ENCODE measurements at places on chromosomes 11 and 22. TPM values are rescaled to one million over a fixed set of nuclear protein-coding genes. Genes with fewer than 3 reads are reported as not detected.
A peak's percentile ranks its signal among the peaks of the same experiment; 100 is the strongest.

The SLC22A8 gene
- 0.04 TPM for polyA plus RNA-seq

The TRIM48 gene
- not detected for polyA plus RNA-seq

The OR52I2 gene
- polyA plus RNA-seq: not detected

The BIK gene
- polyA plus RNA-seq: 1.5 TPM

GRCh38 chr22:27724157-27724556 is 77.4 kb downstream of the MN1 start:
- no peak for DNase-seq

DNA sequence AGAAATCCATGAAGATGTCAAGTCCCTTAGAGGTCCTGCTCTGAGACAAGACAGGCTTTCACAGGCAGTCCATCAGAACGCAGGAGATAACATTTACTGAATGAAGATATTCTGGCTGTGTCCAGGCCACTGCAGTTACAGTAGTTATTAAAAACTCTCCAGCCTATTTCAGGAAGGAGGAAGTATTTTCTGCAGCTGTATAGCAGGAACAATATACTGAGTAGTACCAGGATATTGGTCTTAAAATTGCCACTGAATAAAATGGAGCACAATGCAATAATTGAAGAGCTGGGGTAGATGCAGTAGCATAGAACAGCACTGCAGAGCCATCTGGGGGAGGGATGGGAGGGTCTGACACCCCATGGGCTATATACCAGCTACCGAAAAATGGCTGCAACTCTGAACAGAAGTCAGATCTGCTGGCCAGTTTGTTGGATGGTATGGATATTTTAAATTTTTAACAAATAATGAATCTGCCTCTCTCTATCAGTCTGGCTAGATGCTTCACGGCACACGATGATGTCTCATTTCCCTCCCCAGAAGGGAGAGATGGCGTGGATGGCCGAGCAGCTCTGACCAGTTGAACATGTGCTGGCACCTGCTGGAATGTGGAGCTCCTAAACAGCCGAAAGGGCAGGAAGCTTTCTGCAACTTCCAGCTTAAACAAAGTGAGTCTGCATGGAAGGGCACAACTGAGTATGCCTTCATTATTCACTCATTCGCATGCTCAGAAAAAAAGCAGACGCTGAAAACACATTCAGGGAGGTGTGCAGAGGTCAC is 342.1 kb upstream of the SYN3 start:
- no peak for DNase-seq

- DNase-seq: no peak
Observed at GRCh38 chr11:21896746-21897602, 295.9 kb upstream of the ANO5 start.

DNA sequence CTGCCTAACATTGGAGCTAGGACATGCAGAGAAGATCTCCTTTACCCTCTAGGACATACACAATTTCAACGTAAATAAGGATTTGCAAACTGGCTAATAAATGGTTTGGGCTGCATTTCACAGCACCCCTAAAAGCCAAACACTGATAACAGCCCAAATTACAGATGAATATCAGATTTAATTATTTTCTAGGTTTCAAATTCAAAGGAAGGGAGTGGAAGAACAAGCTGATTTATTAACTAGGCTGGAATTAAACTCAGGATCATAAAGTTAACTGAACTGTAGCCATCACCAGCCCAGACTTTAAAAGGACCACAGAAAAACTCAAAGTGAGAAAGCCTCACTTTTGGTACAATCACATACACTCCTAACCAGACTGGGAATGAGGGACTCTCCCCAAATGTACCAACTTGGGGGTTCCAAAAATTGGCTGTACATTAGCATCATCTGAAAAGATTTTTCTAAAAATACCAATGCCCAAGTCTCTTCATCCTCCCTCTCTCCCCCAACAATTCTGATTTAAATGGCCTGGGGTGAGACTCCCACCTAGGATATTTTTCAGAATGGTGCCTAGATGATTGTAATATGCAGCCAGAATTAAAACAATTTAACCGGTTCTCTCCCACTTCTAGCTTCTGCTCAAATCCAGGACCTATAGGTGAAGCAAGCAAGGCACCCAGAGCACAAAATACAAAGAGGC is 43.5 kb downstream of the SYTL2 start:
- no peak for DNase-seq

- no peak for DNase-seq
Observed at GRCh38 chr11:44670794-44671193, 56.0 kb upstream of the TSPAN18 start.

DNA sequence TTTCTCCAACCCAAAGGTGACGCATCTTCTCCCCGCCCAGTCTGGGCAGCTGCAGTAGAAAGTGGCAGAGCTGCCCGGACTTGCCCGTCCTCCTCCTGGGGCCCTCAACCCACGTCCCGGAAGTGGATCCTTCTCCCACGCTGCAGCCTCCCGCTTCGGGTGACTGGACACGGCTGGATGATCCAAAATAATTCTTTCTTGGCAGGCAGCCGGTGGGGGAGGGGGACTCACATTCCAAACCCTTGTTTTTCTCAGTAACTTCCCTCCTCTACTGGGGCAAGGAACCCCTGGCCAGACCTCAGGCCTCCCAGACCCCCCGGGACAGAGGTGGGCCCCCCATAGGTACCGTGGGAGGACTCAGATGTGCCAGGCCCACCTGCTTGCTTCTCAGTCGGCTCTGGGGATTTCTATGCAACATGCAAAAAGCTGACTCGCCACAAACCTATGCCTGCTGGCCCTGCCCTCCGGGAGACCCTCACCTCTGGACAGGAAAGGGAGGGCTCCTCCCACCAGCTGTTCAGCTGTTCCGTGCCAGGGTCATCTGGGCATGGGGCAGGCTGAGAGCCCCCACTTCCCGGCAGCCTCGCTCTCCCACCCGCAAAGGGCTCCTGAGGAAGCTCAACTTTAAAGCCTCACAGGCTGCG is 1.4 kb downstream of the PLXNB2 start:
- peak; percentile 78 for DNase-seq

DNA sequence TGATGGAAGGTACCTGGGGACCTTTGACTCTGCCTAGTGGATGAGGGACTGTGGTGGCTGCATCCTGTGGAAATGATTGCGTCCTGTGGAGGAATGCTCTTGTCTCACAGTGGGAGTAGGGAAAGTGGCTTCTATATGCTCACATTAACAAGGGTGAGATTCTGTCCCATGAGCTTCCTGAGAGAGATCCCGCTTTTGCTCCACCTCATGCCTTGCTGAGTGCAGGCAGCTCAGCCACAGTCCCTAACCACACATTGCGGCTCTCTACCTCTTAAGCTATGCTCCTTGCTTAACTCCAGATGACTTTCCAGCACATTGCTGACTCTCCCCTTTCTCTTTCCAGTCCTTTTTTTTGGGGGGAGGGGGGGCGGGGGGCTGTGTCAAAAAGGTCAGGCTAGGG is 45.0 kb downstream of the TEAD1 start:
- no peak for DNase-seq

DNA sequence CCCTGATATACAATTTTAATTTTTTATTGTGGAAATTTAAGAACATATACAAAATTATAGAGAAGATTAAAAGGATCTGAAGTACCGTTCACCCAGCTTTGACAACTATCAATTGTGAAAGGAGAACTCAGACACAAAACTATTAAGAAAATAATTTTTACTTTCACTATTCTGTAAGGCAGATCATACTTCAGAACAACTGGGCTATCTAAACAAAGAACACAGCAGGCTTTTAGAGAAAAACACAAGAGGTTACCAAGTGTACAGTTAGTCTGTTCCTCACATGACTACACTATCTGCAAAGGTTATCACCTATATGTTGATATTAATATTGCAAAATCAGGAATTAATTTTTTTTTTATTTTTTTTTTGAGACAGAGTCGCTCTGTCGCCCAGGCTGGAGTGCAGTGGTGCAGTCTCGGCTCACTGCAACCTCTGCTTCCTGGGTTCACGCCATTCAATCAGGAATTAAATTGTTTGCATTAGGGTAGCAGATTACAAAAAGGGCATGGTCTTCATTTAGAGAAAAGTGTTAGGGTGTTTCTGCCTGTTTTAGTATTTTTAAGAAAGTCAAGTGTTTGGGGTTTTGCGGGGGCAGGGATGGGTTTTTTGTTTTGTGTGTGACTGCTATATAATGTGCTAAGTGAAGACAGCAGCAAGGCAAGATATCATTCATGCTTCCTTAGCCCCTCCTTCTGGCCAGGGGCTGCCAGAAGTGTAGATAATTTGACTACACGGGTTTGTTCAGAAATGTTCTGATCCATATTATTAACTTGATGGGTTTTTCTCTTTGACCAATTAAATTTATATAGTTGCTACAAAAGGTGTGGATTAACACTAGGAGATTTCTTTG is 27.6 kb upstream of the SIK2 start:
- DNase-seq: no peak

DNA sequence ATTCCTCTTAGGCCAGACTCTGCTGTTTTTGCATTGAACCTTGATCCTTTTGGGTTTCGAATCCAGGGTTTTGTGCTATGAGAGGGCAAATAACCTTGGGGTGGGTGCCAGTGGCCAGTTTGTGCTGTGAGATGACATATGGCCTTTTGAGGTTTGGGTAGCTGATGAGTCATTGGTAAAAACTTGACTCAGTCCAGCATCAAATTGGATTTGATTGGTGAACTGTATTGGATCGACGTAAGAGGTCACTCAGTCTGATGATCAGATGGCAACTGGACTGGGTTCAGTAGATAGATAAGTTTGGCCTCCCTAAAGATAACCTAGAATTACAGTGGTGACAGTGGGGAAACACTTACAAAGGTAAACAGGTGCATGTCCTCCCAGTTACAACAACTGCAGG is 41.0 kb upstream of the XKR3 start:
- no peak for DNase-seq

GRCh38 chr11:121889186-121889585 is 226.8 kb downstream of the BLID start:
- DNase-seq: no peak

GRCh38 chr11:3880724-3881123 is 25.3 kb downstream of the STIM1 start:
- no peak for DNase-seq

GRCh38 chr11:25242928-25243327 is 746.1 kb downstream of the LUZP2 start:
- DNase-seq: no peak

GRCh38 chr11:74923125-74923524 is 25.8 kb downstream of the XRRA1 start:
- DNase-seq: no peak

- no peak for DNase-seq
Observed at GRCh38 chr11:363948-364761, 5.1 kb upstream of the B4GALNT4 start.

GRCh38 chr22:50711446-50712340 is 26.3 kb upstream of the ACR start:
- no peak for DNase-seq

DNA sequence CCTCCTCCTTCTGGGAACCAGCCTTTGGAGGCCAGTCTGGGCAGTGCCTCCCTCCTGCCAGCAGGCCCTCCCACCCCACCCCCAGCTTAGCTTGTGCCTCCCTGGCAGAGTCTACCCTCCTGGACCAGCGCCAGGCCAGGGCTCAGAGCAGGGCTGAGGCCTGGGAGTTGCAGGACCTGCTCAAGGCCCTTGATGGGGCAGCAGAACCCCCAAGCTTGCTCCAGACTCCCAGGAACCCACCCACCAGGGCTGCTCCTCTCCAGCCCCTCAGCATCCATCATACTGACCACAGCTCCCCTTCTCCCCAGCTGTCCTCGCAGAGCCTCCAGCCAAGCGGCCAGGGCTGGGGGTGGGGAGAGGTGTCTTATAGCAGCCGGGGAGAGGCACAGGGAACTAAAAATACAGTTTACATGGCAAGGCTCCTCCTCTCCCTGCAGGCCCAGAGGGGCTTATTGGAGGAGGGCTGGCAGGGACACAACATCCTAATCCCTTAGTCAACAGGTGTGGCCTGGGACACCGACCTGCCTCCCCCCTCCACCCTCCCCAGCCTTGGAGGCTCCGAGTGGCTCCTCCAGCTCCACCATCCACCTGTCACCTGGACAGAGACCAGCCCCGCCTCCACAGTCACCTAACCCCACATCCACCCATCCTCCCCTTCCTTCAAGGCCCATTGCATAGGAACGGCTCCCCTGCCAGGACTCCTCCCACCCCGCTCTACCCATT is 5.2 kb upstream of the MB start:
- DNase-seq: no peak

DNA sequence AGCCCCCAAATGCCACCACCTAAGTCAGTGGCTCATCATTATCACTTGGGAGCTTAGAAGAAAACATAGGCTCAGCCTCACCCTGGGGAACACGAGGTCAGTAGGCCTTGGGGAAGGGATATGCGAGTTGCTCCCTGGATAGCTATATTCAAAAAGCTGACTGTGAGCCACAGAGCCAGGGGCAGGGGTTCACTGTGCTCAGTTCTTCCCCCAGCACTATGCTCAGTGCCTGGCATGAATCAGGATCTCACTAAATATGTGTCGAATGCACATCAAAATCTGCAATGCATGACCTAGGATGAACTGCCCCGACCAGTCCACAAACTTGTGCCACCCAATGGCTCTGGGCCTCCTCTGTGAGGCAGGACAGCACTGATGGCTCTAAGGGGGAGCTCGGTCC is 35.1 kb downstream of the THOC5 start:
- DNase-seq: no peak

- DNase-seq: no peak
Observed at GRCh38 chr22:42273855-42274451, 3.5 kb upstream of the TCF20 start.

- DNase-seq: no peak
Observed at GRCh38 chr11:4919250-4919649, at the start of gene OR51G2. OR51G2 (minus strand) TSS chr11:4919350; CDS start chr11:4915663, 3,687 bp downstream.

- DNase-seq: no peak
Observed at GRCh38 chr11:46049325-46049897, 71.8 kb downstream of the PHF21A start.

DNA sequence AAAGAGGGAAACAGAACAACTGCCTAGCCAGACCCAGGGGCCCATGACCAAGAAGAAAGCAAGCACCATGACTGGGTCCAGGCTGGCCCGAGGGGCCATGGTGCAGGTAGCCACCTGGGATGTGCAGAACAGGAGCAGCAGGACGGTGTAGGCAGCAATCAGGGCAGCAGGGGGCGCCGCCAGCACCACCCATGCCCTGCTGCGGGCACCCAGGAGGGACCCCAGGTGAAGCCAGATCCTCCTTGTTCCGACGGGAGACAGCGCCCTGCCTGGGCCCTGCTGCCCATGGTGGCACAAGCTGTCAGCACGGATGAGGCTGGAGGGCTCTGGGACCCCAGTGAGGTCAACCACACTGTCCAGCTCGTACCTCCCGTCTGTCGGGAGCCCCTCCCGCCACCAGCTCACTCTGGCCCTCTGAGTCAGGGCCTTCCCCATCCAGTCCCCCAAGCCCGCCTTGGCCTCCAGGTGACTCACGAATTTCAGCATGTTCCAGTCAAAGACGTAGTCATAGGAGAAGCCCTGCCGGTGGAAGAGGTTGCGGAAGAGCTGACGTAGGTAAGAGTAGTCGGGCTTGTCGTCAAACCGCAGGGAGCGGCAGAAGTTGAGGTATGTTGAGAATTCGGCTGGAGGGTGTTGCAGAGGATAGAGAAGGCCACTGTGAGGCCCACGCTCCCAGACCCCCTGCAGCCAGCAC is 18.8 kb downstream of the CSNK1E start:
- DNase-seq: no peak

DNA sequence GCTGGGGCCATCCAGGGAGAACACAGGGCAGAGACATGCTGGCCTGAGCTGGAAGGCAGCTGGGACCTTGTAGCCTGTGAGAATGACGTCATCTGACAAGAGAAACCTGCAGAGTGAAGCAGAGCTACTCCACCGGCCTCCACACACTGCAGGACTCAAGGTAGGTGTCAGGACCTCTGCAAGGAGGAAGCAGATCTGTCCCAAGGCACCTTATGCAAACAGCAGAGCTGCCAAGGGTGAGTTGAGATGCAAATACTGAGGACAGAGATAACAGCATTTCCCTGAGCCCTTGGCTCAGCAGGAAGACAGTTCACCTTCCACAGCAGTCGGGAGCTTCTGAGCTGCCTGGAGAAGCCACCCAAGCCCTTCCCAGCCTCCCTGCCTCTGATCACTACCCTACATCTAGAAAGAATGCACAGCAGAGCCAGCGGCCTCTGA is 51.9 kb upstream of the IGSF9B start:
- DNase-seq: no peak

Measured in right lung (tissue), 10 donors.